ENCODE measurements at places on chromosomes 3 and 15.
A peak's percentile ranks its signal among the peaks of the same experiment; 100 is the strongest.

- no peak for DNase-seq
Measured at GRCh38 chr15:27358751-27359434, 387.9 kb downstream of the GABRG3 start.

GRCh38 chr3:124118397-124118796, 126.5 kb upstream of the ROPN1 start:
- DNase-seq: no peak

DNA sequence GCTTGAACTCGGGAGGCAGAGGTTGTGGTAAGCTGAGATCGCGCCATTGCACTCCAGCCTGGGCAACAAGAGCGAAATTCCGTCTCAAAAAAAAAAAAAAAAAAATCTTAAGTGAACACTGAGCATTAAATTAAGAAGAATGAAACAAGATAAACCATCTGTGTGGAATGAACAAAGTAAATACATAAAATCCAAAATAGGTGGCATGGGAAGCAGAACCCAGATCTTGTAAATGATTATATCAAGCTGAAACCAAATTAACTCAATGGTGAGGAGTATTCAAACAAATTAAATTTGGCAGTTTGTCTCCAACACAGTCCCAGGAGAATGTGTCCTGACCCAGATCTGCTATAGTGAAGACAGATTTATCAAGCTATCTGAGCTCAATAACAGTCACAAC, 32.1 kb downstream of the STAG1 start:
- DNase-seq: no peak

GRCh38 chr3:126064627-126065258, 19.2 kb downstream of the SLC41A3 start:
- DNase-seq: no peak

GRCh38 chr3:17115186-17115585, 230.4 kb downstream of the PLCL2 start:
- no peak for DNase-seq

GRCh38 chr3:37307321-37307720, 132.9 kb upstream of the LRRFIP2 start:
- DNase-seq: no peak

DNA sequence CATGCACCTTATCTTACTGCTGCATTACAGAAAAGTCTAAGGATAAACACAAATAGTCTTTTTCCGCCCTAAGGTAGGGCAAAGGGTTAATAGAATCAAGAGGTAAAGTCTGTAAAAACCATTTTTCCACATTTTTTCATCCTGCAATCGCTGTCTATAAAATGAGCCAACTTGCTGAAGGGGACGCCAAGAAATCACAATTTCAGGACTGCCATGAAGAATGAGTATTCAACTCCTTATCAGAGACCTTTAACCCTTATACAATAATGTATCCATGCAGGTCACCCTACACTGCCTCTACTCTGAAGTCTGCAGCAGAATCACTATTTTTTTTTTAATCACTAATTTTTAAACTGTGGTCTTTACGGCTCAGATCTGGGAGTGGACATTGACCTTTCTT, 1.1 kb upstream of the DNAJC13 start:
- no peak for DNase-seq

DNA sequence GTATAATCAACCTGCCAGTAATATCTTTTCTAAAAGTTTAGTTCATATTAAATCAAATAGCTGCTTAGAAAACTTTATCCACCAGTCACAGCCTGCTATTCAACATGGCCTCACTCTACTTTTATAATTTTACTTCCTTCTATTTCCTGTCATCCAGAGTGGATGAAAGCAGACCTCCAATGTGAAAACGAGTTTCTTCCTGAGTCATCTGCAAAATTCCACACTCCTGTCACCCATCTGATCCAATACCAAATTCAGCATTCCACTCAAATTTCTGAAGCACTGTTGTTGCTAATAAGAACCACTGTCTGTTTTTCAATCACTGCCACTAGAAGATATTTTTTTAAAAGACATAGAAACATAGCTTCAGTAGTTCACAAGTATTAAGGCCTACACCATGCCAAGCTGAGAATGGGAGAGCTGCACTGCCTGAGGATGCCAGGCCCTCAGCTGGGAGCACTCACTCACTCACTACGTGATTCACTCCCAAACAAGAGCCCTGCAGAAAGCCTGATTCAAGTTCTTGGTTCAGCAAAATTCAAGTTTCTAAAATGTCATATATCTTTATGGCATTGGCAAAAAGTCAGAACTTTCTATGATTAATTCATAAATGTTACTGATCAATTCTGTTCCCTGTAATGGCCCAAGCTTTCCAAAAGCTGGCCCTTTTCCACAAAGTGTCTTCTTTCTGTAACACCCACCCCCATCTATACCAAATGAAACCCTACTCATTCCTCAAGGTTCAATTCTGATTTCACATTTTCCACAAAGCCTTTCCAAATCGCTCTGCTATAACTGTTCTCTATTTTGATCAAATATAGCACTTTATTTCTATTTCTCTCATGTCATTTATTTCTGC, 82.9 kb downstream of the FSIP1 start:
- DNase-seq: no peak

- DNase-seq: no peak
Measured at GRCh38 chr3:39433642-39434041, 27.1 kb downstream of the RPSA start.

DNA sequence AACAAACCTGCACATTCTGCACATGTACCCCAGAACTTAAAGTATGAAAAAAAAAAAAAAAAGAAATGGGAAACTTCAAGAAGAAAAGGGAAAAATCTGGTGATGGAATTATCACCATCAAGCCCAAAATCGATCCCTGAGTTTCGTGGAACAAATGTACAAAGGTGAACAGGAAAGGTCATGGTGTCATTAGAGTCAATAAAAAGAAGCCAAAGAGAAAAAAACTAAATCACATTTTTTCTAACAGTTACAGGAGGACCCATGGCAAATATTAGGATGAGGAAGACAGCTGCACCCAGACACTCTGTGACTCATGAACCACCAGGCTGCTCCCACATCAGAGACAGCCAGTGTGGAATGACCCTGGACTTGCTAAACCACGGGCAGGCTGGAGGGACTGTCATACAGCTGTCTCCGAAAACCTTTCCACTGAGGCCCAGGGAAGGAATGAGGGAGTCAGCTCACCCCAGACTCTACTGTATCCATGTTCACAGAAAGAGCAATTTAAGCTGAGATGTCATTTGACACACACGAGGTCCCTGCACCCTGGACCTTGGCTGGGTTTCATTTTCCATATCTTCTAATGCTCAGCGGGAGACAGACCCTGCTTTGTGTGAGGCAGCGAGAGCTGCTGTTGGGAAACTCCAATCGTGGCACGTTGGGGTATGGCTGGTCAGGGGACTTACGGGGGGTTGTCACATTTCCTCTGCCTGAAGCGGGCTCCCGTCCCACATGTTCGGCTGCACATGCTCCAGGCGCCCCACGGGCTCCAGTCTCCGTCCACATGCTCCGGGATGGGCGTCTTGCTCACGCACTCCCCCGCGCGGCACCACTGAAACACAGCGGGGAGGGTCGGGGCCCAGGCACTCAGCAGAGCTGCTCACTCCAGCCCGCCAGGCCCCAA, 210.2 kb downstream of the ADAMTS17 start:
- DNase-seq: no peak

GRCh38 chr3:31187380-31187779, 292.9 kb upstream of the GADL1 start:
- DNase-seq: no peak

DNA sequence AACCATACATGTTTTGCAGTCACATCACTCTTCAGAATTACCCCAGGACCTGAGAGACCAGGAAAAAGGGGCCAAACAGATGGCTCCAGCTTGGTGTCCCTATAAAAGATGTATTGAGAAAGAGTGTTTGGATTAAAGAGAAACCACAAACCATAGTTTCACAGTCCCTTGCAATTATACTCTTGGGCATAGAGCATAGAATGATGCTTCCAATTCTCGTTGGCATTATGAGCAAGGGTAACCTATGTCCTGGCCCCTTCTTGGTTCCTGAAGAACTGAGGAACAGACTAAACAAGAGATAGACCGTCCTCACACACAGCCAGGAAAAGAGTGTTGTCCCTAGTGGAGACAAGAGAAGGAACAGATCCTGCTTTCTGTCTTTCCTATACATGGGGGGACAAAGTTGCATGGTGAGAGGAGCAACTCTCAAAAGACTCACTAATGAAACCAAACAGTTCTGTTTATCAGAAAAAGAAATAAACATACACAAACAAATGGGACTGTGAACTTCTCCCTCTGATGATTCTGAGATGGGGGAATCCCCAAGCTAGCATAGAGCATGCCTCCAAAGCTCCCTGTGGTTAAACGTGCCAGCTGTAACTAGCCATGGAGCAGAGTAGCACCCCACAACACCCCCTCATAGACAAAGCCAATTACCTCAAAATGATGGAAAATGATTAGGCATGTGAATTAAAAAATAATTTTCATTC, 908.6 kb downstream of the NTRK3 start:
- no peak for DNase-seq

- DNase-seq: no peak
Measured at GRCh38 chr3:36175113-36175812, 205.0 kb upstream of the STAC start.

GRCh38 chr15:91099995-91100813, at the start of gene SV2B:
TSS of gene SV2B (plus strand) at chr15:91100257. CDS start at chr15:91226264, 126,007 bp downstream.
- DNase-seq: peak; percentile 23

- no peak for DNase-seq
Measured at GRCh38 chr15:88166082-88166993, 90.2 kb downstream of the NTRK3 start.

DNA sequence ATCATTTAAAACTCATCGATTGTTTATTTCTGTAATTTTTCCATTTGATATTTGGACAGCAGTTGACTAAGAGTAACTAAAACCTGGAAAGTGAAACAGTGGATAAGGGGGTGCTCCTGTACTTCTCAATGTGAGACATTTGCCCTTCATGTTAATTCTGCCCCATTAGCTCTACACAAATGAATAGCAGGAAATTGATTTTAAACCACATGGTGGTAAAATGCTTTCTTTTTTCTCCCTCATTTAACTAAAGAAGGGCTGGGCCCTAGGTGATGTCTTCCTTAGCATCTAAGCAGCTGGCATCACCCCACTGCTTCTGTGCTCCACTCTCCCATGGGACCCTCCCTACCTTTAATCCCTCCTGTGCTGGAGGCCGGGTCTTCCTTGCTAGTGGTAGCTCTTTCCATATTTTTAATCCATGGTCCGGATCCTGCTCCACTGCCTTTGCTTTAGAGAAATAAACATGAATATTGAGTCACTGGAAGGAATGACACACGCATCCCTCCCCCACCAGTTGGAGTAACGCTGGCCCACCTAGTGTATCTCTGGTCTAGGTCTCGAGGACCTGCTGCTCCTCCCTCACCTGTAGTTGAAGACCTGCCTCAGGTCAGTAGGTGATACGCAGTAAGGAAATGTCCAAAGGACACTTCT, 30.2 kb upstream of the LAMP3 start:
- no peak for DNase-seq

- DNase-seq: no peak
Measured at GRCh38 chr15:46278062-46278461, 643.2 kb downstream of the SQOR start.

DNA sequence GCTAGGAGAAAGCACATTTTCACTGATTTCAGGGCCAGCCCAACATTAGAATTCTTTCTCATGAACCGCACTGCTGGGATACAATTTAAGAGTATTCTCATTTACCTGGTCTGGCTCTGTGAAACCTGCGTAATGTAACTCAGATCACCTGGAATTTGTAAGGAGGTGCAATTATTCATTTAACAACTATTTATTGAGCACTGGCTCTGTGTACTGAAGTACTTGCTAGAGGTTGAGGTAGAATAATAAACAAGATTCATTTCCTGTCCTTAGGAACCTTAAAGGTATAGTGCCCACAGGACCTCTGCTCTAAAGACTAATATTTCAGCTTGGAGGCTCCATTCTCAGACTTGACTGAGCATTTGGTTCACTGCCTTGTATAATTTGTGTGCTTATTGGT, 242.2 kb upstream of the ZPLD1 start:
- no peak for DNase-seq

DNA sequence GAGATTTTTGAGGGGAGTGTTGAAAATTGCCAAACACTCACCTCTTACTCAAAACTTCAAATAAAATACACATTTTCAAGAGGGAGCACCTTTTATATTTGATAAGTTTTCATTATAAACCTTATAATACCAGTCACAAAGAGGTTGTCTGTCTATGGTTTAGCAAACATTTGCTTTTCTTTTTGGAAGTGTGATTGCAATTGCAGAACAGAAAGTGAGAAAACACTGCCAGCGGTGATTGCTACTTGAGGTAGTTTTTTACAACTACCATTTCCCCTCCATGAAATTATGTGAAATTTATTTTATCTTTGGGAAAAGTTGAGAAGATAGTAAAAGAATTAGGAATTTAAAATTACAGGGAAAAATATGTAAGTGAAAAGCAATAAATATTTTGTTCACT, 20.1 kb downstream of the DIPK2A start:
- DNase-seq: no peak

DNA sequence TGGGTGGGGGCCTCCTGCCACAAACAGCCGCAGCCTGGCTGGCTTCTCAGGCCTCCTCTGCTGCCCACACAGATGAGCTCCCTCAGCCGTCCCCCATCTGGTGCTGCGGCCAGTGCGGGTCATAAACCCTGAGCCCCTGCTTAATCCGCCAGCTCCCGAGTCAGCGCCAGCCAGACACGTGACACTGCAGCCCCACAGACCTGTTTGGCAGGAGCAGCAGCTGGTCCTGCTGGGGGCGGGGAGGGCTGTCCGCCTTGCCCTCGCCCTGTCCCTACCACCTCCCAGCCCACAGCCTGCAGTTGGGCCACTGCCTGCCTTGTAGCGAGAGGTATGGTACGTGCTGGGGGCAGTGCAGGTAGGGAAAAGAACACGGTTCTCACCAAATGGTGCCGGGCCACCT, 86.2 kb downstream of the IQSEC1 start:
- DNase-seq: no peak

DNA sequence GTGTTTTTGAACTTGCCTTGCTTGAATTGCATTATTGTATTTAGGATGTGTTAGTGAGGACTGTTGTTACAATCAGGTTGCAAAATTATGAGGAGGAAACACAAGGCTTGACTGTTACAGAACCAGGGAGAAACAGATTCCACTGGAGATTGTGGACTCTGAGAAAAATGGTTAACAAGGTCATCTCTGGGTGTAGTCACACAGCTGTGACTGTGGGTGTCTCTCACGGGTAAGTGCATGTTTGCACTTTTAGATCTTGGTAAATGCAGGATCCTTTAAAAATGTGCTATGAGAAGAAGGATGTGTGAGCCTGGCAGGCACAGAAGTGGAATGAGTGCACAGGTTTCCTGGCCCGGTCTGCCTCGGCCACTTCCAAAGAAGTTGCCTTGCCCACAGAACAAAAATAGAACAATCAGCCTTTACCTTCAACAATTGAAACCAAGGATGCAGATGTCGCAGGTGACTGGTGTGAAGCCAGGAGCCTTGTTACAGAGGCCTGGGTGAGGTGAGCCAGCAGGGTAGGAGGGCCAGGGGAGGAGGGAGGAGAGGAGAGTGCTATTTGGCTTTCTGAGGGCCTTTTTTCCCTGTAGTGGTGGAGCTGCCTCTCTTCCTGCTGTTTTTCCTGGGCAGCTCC, 68.0 kb downstream of the ABHD5 start:
- DNase-seq: no peak

DNA sequence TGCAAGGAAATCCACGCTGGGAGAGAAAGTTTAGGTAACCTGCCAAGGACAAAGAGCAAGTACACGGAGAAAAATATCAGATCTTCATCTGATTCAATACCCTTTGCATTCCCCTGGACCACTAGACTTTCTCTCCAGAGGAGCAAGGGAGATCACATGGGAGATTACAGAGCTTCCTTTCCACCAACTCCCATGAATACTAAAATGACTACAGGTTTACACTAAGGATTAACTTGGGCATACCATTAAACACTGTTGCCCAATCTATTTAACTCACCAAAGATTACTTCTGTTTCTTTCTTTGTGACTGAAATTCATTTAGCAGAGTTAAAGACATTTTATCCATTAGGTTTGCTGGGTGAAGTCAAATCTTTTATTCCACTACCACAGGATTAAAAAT, 71.2 kb downstream of the RYK start:
- no peak for DNase-seq
